ENCODE measurements at places on chromosomes 7 and 10.

- DNase-seq, result no peak
Observed at GRCh38 chr7:44372560-44373417, 47.4 kb upstream of the CAMK2B start.

DNA sequence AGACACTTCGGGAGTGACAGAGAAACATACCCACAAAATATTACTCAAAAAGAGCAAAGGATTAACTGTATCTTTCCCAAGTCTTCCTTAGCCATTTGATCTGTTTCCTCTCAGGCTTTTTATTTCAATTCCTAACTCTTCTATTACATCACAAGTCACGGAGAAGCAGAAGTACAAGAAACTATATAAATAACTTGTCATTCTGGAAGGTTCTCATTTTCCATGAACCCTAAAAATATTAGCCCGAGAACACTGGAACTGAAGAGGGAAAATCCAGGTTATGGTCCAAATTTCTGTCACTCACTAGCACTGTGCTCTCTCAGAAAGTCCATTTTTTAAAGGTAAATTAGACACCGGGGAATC is 98.0 kb downstream of the GRB10 start:
- DNase-seq, result no peak

DNA sequence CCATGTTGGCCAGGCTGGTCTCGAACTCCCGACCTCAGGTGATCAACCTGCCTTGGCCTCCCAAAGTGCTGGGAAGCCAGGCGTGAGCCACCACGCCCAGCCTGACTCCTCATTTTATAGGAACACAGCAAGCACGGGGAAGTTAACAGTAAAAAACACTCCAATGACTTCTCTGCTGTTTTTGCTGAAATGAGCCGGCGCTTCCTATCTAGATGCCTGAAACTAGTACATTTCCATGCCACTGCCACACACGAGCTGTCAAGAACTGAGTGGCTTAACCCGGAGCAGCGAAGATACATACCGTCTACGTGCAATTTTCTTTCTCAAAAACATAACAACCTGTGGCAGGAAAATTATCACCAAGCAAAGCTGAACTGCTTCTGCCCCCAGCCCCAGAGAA is 16.8 kb downstream of the DAGLB start:
- DNase-seq, result no peak

DNA sequence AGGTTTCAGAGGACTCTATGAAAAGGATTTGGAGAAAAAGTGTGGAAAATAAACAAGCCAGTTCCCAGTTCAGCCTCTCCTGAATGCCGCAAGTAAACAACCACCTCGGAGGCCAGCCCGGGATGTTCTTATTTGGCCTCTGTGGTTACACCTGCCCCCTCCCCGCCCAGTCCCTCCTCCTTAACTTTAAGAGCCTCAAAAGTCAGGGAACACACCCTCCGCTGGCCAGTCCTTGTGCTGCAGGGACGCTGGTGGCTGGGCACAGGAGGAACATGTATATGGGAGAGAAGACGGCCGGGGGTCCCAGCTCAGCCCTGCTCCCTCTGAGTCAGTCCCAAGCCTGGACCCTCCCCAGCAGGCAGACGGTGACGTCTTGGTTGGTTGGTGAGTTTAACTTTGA is 6.1 kb downstream of the CHST3 start:
- DNase-seq, result no peak

- no peak for DNase-seq
Observed at GRCh38 chr10:118799777-118800176, 45.0 kb upstream of the CACUL1 start.

- DNase-seq, result no peak
Observed at GRCh38 chr7:54988516-54988915, 30.3 kb upstream of the EGFR start.

Data from activated CD8-positive, alpha-beta memory T cell treated with anti-CD3 and anti-CD28 coated beads for 48 hours (primary cell).